Liver (tissue), 10 donors: ENCODE measurements at places on chromosomes 7 and 10. TPM values are rescaled to one million over a fixed set of nuclear protein-coding genes. Genes with fewer than 3 reads are reported as not detected.

GRCh38 chr10:43105956-43106229, 29.0 kb downstream of the RET start:
- DNase-seq, result no peak

- no peak for DNase-seq
Observed at GRCh38 chr10:7866176-7866575, 47.9 kb downstream of the TAF3 start.

GRCh38 chr10:131448171-131448570, 136.7 kb upstream of the TCERG1L start:
- no peak for DNase-seq

DNA sequence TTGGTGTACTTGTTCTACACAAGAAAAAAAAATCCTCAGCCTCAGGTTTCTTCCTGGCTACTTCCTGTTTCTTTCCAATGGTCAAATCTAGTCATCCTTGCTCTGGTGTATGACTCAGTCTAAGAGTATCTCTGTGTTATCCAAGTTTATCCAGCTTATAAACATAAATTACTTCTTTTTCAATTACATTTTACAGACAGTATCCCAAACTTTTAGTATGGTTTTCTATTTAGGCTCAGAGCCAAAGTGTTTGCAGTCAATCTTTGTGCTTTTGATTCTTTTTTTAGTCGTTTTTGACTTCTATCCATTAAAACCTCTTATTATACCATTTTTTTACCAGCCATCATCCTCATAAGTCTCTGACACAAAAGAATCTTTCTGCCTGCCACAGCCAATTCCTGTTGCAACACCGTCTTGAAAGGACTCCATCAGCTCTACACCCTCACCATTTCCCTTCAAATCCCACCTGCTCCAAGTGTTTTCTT, 294.6 kb downstream of the PTEN start:
- DNase-seq, result no peak

GRCh38 chr7:4268040-4268965, 413.8 kb upstream of the FOXK1 start:
- DNase-seq, result no peak

- no peak for DNase-seq
Observed at GRCh38 chr10:1674501-1674900, 62.8 kb downstream of the ADARB2 start.

- no peak for DNase-seq
Observed at GRCh38 chr10:122341141-122341810, 33.2 kb upstream of the PLEKHA1 start.

The TACC2 gene
- polyA plus RNA-seq, result 9.1 TPM
